ENCODE measurements at places on chromosomes 16 and 17.

- DNase-seq = no peak
These were observed 20.3 kb downstream of the CLUH start for GRCh38 chr17:2691069-2691871.

DNA sequence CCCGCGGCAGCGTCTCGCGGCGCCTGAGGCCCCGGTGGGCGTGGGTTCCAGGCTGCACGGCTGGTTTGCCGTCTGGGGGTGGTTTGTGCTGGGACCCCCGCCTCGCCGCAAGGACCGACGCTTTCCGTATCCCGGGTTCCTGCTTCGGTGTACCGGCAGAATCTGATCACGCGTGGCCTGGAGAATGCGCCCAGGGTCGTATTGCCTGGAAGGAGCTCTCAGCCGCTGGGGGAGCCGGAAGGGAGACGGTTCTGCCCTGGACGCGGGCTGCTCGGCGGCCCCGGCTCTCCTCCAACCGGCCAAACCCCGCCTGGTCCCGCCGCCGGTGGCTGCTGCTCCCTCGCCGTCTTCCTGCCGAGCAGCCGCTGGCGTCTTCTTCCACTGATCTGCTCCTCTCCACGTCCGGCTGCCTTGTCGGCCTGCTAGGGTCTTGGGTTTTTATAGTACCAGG lies 39.8 kb downstream of the ZNF778 start:
- no peak for DNase-seq

GRCh38 chr16:30669903-30670824 lies 11.9 kb downstream of the FBRS start:
- DNase-seq = no peak

- DNase-seq = no peak
These were observed 55.0 kb upstream of the MEAK7 start for GRCh38 chr16:84559311-84559932.

GRCh38 chr17:41406205-41406604 lies 8.8 kb upstream of the KRT31 start:
- no peak for DNase-seq
